Activated CD8-positive, alpha-beta T cell treated with anti-CD3 and anti-CD28 coated beads, Interleukin-2, amount 10 ng/mL, durations not matched to agents 7 days and 5 days (primary cell): ENCODE measurements at places on chromosomes 3 and 15.
A peak's percentile ranks its signal among the peaks of the same experiment; 100 is the strongest.

- peaks cover 11% of the 10 kb centered on the region for H3K36me3 ChIP-seq
- no peaks in the 10 kb centered on the region for H3K27me3 ChIP-seq
- peak overlapping the region; percentile 15 for H3K27ac ChIP-seq
- no peak overlapping the region for H3K4me3 ChIP-seq
- H3K4me1 ChIP-seq: peaks cover 38% of the 10 kb centered on the region
These were observed 174.9 kb downstream of the TNIK start for GRCh38 chr3:171285287-171285686.

GRCh38 chr15:93087825-93088199 is 1.2 kb downstream of the RGMA start:
- H3K27ac ChIP-seq: no peak overlapping the region
- H3K27me3 ChIP-seq: peaks cover 63% of the 10 kb centered on the region
- H3K4me1 ChIP-seq: peaks cover 16% of the 10 kb centered on the region

DNA sequence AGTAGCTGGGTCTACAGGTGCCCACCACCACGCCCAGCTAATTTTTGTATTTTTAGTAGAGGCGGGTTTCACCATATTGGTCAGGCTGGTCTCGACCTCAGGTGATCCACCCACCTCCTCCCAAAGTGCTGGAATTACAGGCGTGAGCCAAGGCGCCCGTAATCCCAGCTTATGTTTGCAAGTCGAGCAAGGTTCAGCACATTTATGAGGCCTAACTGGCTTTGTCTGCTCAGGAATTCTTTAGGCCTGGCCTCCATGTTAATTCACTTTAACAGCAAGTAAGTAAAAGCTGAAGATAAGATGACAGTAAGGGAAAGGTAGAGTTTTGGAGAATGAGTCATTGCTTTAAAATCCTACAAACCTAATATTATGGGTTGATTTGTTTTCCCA is 24.6 kb downstream of the SIDT1 start:
- H3K27me3 ChIP-seq: no peaks in the 10 kb centered on the region
- DNase-seq: no peak

DNA sequence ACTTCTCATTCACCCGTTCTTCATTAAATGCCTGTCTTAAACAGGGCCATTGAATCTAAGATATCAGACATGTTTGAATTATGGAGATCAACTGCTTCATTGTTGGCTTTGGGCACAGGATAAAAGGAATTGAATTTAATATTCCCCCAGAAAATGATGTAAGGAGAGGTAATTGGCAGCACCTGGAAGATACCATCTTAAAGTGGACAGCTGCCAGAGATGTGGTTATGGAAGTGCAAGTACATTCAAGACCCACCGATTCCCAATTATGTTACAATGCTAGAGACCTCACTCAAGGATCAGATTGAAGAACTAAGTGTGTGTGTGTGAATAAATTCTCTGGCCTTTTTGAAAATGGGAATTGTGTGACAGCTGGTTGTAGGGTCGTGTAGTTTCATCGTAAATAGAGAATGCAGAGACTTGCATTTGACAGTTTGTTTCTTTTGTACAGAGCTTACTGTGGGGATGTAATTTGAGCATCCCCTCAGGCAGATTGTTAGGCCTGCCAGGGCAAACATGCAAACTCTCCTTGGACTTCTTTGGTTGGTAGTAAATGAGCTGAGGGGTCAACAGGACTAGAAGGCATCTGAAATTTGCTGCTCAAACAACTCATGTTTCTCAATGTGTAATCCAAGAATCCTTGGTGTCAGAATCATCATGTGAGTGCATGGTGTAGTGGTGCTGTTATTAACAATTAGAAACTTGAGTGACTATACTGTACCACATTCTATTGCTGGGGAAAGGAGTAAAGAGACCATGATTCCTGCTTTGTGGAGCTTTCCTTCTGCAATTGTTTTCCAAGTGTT is 359.2 kb upstream of the THRB start:
- no peaks in the 10 kb centered on the region for H3K4me1 ChIP-seq
- DNase-seq: no peak
- no peaks in the 10 kb centered on the region for H3K36me3 ChIP-seq
- H3K27ac ChIP-seq: no peak overlapping the region

GRCh38 chr3:16060945-16061344 is 113.5 kb upstream of the GALNT15 start:
- H3K4me1 ChIP-seq: no peaks in the 10 kb centered on the region
- H3K27me3 ChIP-seq: peaks cover 9% of the 10 kb centered on the region
- no peaks in the 10 kb centered on the region for H3K36me3 ChIP-seq
- no peak overlapping the region for H3K4me3 ChIP-seq
- DNase-seq: no peak

GRCh38 chr3:25820366-25820765 is 30.5 kb downstream of the OXSM start:
- H3K36me3 ChIP-seq: no peaks in the 10 kb centered on the region
- no peak overlapping the region for H3K27ac ChIP-seq
- DNase-seq: no peak
- H3K4me3 ChIP-seq: no peak overlapping the region
- H3K27me3 ChIP-seq: peaks cover 3% of the 10 kb centered on the region
- H3K4me1 ChIP-seq: no peaks in the 10 kb centered on the region

- H3K27me3 ChIP-seq: no peaks in the 10 kb centered on the region
- no peak overlapping the region for H3K4me3 ChIP-seq
- H3K27ac ChIP-seq: no peak overlapping the region
- peaks cover 23% of the 10 kb centered on the region for H3K4me1 ChIP-seq
- DNase-seq: no peak
- H3K36me3 ChIP-seq: peaks cover 44% of the 10 kb centered on the region
These were observed 9.2 kb downstream of the MFSD1 start for GRCh38 chr3:158810823-158811724.

GRCh38 chr15:85019815-85020590 is 38.3 kb downstream of the PDE8A start:
- no peaks in the 10 kb centered on the region for H3K27me3 ChIP-seq
- no peak overlapping the region for H3K27ac ChIP-seq
- no peaks in the 10 kb centered on the region for H3K36me3 ChIP-seq
- H3K4me1 ChIP-seq: peaks cover 8% of the 10 kb centered on the region

DNA sequence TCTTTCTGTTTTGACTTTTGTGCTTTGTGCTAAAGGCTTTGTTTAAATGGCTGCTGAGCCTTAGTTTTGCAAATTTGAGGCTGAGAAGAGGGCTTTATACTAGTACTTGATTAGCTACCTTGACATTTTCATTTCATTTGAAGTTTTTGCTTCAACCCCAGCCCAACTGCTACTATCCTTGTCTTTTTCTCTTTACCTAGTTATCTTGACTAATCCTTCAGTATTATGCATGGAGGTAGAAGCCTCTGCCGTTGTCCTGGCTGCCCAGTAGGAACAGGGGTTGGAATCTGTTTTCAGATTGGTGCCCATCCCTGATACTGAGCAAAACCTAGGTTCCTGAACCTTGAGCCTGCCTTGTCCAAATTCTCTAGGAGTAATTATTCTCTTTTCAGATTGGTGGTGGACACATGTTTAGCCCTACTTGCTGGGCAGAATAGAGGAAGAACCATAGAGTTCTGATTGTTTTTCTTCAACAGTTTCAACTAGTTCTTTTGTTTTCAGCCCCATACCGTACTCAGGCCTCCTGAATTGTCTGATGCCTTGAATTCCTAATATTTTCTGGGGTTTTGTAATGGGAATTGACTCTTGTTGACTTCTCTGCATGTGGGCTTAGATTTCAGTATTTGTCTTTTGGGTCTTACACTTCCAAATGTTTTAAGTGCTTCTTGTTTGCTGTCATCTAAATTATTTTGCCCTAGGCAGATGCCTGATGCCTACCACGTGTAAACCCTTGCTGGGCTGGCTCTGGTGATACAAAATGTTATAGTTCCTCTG is 143.2 kb downstream of the DOCK3 start:
- DNase-seq: no peak
- no peak overlapping the region for H3K4me3 ChIP-seq
- H3K4me1 ChIP-seq: no peaks in the 10 kb centered on the region
- H3K27me3 ChIP-seq: no peaks in the 10 kb centered on the region
- no peak overlapping the region for H3K27ac ChIP-seq

GRCh38 chr15:78178064-78178463 is 28.9 kb downstream of the IDH3A start:
- H3K27ac ChIP-seq: no peak overlapping the region
- peaks cover 7% of the 10 kb centered on the region for H3K36me3 ChIP-seq
- H3K4me3 ChIP-seq: no peak overlapping the region
- H3K4me1 ChIP-seq: peaks cover 21% of the 10 kb centered on the region
- no peak for DNase-seq

GRCh38 chr3:101204246-101204645 is 116.1 kb downstream of the IMPG2 start:
- H3K27me3 ChIP-seq: peaks cover 27% of the 10 kb centered on the region
- no peak for DNase-seq
- H3K36me3 ChIP-seq: no peaks in the 10 kb centered on the region
- no peak overlapping the region for H3K4me3 ChIP-seq

DNA sequence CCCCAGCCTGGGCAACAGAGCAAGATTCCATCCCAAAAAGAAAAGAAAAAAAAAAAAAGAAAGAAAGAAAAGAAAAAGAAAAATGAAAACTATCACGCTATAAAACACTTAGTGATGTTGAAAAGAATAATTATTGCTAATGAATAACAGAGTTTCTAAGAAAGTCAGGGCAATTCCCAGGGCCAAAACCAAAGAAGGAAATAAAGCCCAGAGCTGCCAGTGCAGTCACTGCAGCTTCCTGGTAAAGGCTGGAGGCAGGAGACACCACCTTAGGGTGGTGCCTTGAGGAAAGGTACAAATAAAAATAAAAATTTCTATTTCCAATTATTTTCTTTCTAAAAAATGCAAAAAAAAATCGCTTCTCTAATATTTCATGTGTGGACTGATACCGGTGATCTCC is 19.7 kb upstream of the UACA start:
- no peak for DNase-seq
- peaks cover 13% of the 10 kb centered on the region for H3K27me3 ChIP-seq
- H3K27ac ChIP-seq: no peak overlapping the region
- no peaks in the 10 kb centered on the region for H3K36me3 ChIP-seq
- H3K4me3 ChIP-seq: no peak overlapping the region
- peaks cover 3% of the 10 kb centered on the region for H3K4me1 ChIP-seq

GRCh38 chr3:51706788-51707731 is at the start of gene GRM2:
GRM2 (plus strand) TSS chr3:51707068; CDS start chr3:51708984, 1,916 bp downstream.
- H3K27me3 ChIP-seq: peaks cover 6% of the 10 kb centered on the region
- peak; percentile 49 for DNase-seq
- no peak within 1 kb of the TSS for H3K27ac ChIP-seq
- H3K4me1 ChIP-seq: no peaks in the 10 kb centered on the region

DNA sequence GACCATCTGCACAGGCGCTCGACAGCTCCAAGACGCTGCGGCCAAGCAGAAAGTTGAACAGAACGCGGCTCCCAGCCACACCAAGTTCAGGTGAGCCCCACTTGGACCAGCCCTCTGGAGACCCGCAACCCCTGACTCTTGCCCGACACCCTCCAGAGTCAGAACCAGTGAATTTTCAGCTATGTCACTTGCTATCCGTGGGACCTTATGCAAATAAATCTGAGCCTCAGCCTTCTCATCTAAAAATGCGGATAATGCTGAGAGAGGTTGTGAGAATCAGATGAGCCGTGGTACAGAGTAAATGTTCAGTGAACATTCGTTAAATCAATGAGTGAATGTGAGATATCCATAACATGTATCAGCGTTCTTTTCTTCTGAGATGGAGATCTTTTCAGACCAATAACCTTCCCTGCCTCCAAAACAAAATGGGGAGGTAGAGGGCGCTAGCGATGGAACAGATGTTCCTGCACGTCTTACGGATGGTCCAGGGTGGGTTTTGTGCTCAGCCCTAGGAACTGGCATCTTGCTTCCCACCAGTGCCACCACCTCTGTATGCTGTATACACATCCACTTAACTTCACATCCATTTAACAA is 524 bp downstream of the MRPS11 start:
- peak overlapping the region; percentile 95 for H3K4me3 ChIP-seq
- peaks cover 37% of the 10 kb centered on the region for H3K36me3 ChIP-seq
- peak overlapping the region; percentile 99 for H3K27ac ChIP-seq
- H3K27me3 ChIP-seq: no peaks in the 10 kb centered on the region
- H3K4me1 ChIP-seq: peaks cover 29% of the 10 kb centered on the region

DNA sequence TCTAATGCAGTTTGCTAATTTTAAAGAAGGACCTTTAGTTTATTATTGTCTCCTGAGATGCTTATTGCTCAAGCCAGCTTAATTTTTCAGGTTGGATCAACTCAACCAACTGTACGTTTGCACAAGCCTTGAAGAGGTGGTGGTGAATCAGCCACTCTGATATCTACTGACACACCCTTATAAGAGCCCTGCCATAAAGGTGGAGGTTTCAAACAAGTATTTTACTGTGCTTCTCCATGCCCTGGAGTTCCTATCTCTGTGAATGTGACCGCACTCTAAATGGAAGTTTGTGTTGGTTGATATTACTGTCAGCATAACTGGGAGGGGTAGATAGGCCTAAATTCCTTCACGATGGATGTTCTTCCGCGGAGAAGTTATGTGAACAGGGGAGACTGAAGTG is 297.3 kb upstream of the UBE2E1 start:
- no peaks in the 10 kb centered on the region for H3K4me1 ChIP-seq
- H3K27ac ChIP-seq: no peak overlapping the region
- no peak for DNase-seq
- H3K4me3 ChIP-seq: no peak overlapping the region
- H3K27me3 ChIP-seq: no peaks in the 10 kb centered on the region

DNA sequence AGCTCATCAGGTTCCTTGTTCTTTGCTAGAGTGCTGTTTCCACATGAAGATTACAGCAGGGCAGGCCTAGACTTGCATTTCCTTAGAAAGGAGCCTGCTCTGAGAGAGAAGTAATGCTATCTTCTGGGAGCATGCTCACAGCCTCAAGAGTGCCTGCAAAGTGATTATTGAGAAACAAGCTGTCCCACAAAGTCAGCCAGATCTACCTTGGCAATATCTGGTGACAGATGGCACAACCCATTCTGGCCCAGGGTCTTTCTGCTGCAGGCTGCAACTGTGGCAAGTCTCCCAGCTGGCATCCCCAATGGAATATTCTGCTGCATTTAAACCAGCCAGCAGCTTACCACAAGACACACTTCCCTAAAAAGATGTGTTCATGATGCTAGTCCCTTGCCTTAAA is 29.3 kb downstream of the MTMR10 start:
- H3K4me3 ChIP-seq: no peak overlapping the region
- DNase-seq: no peak
- H3K4me1 ChIP-seq: peaks cover 13% of the 10 kb centered on the region
- H3K36me3 ChIP-seq: peaks cover 51% of the 10 kb centered on the region
